ENCODE measurements at places on chromosomes 2 and 18.

DNA sequence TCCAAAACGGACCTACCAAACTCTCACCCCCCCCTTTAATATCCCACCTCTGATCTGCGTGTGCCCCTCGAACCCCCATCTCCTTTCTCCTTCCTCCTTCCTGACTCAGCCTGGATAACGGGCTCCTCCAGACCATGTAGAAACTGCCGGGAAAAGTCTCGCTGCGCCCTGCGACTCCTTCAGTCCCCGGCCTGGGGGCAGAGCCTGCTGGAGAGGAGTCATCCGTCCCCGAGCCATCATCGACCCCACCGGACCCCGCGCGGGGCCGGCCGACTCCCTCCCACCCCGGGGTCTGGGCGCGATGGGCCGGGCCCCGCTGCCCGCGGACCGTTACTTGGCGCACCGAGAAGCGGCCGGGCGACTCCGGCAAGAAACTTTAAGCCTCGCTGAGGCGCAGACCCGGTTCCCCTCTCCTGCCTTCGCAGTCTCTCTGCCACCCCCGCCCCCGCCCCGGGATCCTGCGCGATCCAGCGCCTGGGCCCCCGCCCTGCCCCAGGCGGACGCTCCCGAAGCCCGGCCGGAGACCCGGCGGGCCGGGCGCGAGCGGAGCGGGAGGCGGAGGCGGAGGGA is 3.4 kb downstream of the ZEB2 start:
- peak; percentile 27 for DNase-seq

GRCh38 chr2:65452150-65452895 is 19.9 kb upstream of the SPRED2 start:
- no peak for DNase-seq

DNA sequence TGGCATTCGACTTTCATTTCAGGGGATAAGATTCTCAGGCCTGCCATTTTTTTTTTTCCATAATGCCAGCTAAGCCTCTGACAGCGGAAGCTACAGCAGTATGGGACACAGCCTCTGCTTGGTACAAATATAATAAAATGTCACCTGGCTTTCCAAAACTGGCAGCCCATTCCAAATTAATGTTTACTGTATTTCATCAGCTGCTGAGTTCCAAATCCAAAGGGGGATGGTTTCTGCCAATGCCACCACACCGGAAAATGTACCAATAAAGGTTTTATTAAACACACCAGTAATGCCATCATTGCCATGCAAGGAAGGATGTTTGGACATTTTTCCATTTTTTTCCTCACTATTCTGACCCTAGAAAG is 275.8 kb upstream of the CCDC68 start:
- DNase-seq: no peak

DNA sequence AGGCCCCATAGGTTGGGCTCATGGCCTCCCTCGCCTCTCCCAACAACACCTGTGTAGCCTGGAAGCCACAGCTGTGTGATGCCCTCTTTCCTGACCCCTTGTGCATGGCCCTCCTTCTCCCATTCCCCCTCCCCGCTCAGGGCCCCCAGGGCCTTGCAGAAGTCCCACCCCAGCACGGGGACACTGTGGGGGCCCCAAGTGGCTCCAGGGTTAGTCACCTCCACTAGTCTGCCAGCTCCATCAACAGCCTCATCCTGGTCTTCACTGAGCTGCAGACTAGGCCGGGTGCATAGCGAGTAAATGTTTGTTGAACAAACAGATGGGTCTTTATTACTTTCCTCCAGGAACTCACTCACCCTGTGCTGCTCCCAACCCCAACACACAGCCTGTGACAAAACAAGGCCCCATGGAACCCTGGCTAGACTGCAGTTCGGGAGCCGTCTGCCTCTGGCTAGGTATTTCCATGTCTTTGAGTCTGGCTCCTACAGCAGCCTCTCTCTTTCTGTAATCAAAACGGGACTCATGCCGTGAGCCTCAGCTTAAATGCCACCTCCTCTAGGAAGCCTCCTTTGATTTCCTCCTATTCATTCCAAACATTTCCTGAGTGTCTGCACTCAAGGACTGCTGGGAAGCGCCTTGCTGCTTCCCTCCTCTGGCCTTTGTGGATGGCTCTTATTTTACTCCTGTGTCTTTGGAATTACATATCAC is 109.9 kb upstream of the ID2 start:
- no peak for DNase-seq

All from NCI-H2171 (cell line).